ENCODE measurements at places on chromosomes 12 and 14.

- DNase-seq: peak; percentile 70
Measured at GRCh38 chr14:23299211-23299957, 3.3 kb downstream of the PPP1R3E start.

- DNase-seq: no peak
Measured at GRCh38 chr12:121590476-121591143, 9.8 kb upstream of the KDM2B start.

GRCh38 chr14:64671591-64671990 lies 32.6 kb upstream of the PLEKHG3 start:
- DNase-seq: peak; percentile 68

- DNase-seq: no peak
Measured at GRCh38 chr12:118543651-118544050, 167.3 kb downstream of the SUDS3 start.

DNA sequence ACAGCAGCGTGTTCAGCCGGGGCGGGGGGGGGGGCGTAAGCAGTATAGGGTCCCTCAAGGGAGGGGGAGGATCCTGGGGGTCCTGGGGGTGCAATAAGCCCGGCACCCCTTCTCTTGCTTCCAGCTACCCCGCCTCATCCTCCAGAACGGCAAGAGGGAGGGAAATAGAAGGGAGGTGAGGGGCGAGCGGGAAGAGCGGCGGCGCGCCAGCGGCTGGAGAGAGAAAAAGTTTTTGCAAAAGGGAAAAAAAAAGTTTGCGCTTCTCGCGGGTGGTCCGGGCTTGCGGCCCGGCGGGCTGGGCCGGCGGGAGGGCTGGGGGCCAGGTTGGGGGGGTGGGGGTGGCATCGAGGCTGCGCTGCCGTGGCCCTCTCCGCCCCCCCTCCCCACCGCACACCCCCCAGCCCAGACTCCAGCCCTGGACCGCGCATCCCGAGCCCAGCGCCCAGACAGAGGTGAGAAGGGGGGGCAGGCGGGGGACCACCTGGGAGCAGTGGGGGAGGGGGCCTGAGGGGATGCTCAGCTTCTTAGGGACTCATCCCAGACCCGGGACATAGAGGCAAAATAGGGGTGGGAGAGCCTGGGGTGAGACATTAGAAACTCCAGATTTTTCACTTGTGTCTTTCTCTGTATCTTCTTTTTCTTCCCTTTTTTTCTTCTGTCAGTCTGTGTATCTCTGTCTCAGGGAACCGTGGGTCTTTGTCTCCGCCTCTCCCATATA lies at the start of gene GLI1:
Gene GLI1 (plus strand): TSS at position 36 of the 718 bp plus-strand sequence. CDS start 3,907 bp downstream, outside the sequence.
- DNase-seq: no peak

DNA sequence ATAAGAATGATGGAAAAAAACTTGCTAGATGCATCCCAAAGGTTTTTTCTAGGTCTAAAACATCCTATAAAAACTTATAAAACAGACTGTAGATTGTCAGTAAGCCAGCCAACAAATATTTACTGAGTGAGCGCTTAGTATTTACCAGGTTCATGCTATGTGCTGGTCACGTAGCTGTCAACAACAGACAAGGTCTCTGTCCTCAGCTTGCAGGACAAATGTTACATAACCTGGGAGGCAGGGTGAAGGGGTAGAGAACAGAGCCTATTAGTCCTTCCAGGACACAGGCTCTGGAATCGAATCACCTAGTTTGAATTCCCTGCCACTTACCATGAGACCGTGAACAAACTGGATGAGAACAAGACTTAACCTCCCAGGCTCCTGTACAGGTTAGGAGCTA lies 6.4 kb downstream of the NFYB start:
- DNase-seq: no peak

DNA sequence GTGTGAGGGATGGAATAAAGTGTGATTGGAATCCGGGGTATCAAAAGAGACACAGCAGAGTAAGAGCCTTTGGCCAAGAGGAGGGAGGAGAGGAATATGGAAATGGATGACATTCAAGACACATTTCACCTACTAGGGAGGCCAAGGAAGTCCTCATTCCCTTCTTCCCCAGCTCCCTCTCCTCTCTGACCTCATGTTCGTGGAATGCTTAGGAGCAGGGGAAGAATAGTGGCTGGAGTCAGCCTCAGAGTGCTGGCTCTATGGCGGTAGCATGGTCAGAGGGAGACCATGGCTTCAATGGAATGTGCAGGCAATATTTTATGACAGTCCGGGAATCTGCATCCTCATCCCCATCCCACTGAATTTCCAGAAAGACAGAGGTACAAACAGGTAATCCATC lies 196.6 kb downstream of the EGLN3 start:
- DNase-seq: no peak

GRCh38 chr14:103097994-103098957 lies 3.8 kb downstream of the EXOC3L4 start:
- DNase-seq: no peak

- DNase-seq: peak; percentile 80
Measured at GRCh38 chr12:7219599-7220243, 30.2 kb downstream of the PEX5 start.

DNA sequence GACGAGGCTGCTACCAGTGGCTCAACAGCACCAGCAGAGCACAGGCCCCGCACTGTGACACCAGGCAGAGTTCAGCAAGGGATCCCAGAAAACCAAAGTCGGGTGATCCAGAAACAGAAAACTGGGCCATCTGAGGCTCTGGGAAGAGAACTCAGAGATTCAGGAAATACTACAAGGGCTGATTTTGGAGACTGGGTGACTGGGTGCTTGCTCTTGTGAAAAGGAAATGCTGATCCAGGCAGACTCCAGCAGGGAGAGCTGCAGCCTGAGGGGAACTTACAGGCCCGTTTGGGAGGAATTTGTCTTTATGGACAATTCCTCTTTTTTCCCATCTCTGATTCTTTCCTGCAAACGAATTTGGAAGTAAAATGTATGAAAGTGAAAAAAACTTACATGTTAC lies 28.2 kb downstream of the FOXN3 start:
- peak; percentile 35 for DNase-seq

DNA sequence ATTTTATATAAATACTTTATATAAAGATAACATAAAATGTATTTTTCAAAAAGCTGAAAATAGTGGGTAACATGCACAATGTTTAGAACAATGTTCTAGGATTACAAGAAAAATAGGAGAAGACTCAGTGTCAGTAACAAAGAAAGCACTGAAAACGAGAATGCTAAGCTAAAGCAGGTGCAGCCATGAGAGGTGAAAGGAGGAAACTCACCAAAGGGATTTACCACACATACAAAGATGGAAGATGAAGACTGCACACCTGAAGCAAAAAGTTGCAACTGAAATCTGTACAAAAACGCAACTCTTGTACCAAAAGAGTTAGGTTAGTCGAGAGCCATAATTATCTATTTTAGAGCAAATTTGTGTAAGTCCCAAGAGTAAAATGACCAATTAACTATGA lies 1176.1 kb downstream of the LRFN5 start:
- DNase-seq: no peak

DNA sequence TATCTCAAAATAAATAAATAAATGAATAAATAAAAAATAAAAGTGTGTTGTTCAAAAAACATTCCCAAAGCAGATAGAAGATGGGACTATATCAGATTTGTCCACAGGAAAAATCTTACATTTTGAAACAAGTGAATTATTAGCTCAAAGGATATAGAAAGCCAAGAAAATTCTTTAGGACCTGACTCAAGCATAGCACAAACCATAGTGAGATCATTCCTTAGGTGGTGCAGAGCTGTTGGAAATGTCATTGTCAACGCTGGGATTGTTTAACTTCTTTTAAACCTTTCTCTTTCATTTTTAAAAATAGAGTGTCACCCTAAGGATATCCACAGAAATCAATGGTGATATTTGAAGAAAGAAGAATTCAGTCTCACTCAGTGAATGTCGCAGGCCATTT lies 43.5 kb downstream of the DRAM1 start:
- DNase-seq: no peak

DNA sequence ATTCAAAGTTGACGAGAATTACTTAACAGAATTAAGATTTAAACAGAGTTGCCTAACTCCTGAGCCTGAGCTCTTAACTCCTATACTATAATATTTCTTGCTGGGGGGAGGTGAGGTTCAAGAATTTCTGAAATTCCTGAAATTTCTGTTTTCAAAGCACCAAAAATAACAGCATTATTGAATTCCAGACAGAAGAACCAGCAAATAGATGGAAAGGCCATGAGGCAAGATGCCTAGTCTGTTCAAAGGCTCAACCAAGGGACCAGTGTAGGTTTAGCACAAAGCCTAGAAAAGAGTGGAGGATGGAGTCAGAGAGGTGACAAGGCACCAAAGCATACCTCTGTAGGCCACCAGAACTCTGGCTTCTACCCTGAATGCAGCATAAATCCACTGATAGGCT lies 76.4 kb downstream of the PPP1R12A start:
- DNase-seq: no peak

DNA sequence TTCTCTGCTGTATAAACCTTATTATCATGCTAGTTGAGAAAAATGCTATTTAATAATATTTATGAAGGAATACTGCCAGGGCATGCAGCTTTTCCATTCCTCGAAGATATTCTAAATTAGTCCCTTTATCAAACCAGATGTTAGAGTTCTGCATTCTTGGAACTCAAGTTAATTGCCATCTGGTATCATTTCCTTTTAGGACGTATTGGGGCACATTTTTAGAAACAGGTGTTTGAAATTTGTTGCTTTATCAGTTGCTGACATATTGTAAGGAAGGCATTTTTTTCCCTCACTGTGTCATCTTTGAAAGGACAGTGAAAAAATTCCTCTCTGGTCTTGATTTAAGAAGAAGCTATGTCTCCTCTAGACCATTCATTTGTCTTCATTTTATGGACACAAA lies 471.2 kb upstream of the PRICKLE1 start:
- no peak for DNase-seq

- DNase-seq: no peak
Measured at GRCh38 chr14:100329233-100330006, 6.3 kb downstream of the SLC25A47 start.

GRCh38 chr12:127963933-127964332 lies 303.0 kb upstream of the TMEM132C start:
- no peak for DNase-seq

- DNase-seq: no peak
Measured at GRCh38 chr12:11780521-11781101, 131.1 kb downstream of the ETV6 start.

- no peak for DNase-seq
Measured at GRCh38 chr14:51872396-51872795, 12.0 kb downstream of the GNG2 start.

- DNase-seq: no peak
Measured at GRCh38 chr12:52271158-52271557, 3.3 kb upstream of the KRT86 start.

DNA sequence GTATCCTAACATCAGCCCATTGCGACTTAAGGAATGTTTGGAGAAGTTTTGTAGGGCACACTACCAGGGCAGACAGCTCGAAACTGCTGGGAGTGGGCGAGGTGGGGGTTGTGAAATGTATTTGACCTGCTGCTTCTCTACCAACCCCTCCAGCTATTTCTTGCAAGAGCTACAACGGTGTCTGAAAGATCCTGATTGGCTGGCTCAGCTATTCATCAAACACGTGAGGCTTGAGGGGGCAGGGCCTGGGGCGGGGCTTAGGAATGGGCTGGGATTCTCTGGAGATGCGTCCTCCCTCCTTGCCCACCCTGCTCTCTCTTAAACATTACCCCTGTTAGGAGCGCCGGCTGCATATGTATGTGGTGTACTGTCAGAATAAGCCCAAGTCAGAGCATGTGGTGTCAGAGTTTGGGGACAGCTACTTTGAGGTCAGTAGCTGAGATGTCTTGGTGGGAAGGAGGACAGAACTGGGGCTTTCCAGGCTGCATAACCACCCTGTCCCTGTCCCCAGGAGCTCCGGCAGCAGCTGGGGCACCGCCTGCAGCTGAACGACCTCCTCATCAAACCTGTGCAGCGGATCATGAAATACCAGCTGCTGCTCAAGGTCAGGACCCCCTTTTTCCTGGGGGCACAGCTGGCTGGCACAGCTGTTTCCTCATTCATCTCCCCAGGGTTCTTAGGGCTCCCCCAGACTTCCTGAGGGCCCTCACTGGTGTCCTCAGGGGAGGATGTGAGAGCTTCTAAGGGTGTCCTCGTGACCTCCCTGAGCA lies 3.1 kb downstream of the ARHGEF25 start:
- DNase-seq: no peak

DNA sequence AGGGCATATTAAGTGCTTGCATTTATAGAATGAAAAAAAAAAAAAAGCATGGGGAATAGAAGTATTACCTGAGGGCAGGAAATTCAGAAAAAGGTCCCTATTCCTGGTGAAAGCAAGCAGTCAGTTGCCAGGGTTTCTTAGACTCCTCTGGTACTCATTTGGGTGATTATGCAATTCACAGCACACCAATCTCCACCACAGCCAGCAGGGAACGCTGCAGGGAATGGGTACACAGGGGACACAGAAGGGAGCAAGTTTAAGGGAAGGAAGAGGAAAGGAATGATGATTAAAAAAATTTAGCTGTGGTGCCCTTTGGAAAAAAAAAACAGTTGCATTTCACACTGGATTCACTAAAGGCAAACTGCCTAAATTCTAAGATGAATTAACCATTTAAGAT lies 14.2 kb downstream of the BLTP3B start:
- DNase-seq: peak; percentile 27

DNA sequence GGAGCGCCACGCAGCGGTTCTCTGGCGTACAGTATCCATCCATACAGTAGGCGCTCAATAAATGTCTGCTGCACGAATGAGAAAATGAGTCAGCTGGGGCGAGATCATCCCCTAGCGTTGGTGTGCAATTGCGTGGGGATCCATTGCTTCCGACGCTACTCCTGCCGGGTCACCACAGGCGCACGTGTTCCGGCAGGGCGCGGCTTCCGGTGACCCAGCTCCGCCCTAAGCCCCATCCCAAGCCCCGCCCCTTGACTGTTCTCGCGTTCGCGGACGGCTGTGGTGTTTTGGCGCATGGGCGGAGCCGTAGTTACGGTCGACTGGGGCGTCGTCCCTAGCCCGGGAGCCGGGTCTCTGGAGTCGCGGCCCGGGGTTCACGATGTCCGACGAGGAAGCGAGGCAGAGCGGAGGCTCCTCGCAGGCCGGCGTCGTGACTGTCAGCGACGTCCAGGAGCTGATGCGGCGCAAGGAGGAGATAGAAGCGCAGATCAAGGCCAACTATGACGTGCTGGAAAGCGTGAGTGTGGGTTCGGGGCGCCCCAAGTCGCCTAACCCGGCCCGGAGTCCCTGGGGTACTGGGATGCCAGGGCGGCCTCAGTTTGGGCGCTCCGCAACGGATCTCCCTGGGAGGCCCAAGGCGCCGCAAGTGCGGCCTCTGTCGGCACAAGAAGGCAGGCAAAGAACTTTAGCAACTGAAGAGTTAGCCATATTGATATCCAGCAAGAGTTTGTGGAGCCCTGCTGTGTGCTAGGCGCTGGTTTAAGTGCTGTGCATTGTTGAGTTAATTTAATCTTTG lies at the start of gene PSMD9:
Gene PSMD9 (plus strand): TSS at position 313 of the 796 bp plus-strand sequence. CDS start 67 bp downstream, at position 380.
- DNase-seq: peak; percentile 97

DNA sequence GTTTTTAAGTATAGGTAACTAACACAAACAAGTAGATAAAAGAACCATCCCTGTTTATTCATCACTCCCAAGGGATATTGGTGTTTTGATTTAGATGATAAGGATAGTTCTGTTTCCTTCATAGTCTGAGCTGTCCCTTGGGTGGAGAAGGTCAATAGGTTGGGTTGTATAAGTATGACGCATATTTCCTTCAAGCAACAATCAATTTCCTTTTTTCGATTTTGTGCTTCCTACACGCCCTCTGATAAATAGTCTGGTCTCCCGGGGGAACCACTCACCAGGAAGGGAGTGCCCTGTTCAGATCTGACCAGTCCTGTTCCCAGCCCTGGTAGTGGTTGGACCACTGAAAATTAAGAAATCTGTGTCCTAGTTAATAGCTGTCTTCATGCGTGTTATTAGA lies 378.8 kb upstream of the FAR2 start:
- peak; percentile 75 for DNase-seq

Measured in lung microvascular endothelial cell (primary cell).